Stromal cell of bone marrow (primary cell): ENCODE measurements at places on chromosomes 16 and 17.
A peak's percentile ranks its signal among the peaks of the same experiment; 100 is the strongest.

GRCh38 chr16:50743581-50744225 lies 1.8 kb downstream of the CYLD start:
- no peak for DNase-seq

DNA sequence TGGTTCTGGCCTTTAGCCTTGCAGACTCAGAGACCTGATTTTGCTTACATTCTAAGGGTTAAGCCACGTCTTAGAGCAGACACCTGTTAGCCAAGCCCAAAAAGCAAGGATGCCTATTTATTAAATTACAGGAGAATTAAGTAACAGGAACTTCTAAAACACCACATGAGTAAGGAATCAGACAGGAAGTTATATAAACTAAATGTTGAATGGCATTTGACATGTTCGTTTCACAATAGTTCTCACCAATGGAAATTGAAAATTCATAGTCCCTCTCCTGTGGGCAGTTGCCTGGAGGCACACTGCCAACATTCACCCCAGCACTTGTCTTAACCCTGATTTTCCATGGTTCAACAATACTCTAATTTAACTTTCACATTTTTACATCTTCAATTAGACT lies 9.0 kb downstream of the KRTAP9-7 start:
- DNase-seq = no peak

DNA sequence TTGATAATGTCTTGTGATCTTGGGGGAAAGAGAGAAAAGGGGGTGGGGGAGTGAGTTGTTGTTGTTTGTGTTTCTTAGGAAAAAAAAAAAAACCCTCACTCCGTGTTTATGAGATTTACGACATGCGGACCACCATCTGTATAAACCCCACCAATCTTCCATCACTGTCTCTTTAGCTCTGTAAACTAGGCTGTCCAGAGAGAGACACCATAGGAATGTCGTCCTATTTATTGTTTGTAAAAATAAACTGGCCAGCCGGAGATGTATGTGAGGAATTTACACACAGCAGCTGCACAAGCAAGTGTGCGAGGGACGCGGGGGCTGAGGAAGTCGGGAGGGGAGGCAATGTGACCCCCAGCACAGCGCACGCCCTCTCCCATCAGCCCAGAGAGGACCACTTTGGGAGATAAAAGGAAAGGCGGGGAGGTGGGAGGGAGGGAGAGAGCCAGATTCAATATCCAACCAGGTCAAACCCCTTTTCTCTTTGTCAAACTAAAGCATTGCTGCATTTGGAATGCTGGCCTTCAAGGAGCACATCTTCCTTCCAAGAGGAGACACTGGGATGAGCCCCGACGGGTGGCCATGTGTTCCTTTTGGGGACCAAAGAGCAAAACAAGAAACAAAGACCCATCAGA lies 136.2 kb upstream of the SALL1 start:
- no peak for DNase-seq

DNA sequence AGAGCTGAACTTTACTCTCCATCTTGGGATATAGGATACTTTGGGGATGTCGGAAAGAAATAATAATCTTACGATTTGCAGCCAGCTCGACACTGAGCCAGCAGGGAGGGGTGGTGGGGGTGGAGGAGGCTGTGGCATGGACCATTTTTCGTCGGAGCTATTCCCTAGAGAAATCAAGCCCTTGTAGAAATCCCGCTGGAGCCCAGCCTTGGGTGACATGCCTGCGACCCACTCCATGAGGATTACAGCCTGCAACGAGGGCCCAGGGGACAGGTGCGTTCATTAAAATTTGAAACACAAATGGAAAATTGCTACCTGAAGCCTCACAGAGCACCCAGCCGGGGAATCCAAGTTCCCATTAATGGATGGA lies 82.8 kb upstream of the GSE1 start:
- DNase-seq = no peak

- DNase-seq = no peak
Observed at GRCh38 chr16:54026456-54026855, 260.1 kb downstream of the IRX3 start.

- no peak for DNase-seq
Observed at GRCh38 chr16:57261806-57262205, 16.7 kb downstream of the ARL2BP start.

GRCh38 chr17:78727057-78727456 lies 55.0 kb downstream of the CYTH1 start:
- no peak for DNase-seq

DNA sequence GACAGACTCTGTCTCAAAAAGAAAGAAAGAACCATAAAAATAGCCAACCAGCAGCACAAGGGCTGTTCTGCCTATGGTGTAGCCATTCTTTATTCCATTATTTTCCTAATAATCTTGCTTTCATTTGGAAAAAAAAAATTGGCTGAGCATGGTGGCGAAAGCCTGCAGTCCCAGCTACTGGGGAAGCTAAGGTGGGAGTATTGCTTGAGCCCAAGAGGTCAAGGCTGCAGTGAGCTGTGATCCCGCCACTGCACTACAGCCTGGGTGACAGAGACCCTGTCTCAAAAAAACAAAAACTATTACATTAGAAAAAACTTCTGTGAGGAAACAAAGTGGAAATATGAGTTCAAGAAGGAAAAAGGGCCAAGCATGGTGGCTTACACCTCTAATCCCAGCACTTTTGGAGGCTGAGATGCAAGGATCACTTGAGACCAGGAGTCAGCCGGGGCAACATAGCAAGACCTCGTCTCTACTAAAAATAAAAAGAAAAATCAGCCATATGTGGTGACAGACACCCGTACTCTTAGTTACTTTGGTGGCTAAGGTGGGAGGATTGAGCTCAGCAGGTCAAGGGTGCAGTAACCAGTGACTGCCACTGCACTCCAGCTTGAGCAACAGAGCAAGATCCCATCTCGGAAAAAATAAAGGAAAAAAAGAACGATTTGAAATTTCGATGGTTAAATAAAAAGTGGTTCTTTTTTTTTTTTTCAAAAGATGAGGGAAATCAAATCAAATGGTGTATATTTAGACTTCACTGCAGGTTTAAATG lies 2.5 kb downstream of the DCAKD start:
- no peak for DNase-seq

GRCh38 chr16:4937782-4938682 lies 1.1 kb upstream of the PPL start:
- DNase-seq = no peak

DNA sequence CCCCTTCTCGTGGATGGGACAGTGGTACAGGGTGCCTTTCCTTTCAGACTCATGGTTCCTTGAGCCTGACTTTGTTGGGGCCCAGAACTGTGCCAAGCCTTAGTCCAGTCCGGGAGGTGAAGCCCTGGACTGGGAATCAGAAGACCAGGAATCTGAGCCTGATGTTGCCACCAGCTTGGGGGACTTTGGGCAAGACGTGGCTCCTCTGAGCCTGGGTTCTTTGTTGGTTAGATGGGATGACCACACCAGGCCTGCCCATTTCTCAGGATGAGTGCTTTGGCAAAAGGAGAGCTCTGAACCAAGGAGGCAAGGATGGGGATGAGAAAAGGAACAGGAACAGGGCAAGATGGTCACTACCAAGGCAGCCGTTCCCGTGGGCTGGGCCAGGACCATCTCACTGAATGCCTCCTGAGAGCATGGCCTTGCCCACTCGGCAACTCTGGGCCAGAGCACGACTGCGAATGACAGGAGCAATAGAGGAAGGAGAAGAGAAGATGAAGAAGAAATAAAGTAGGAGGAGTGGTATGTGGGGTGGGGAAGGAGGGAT lies 32.5 kb downstream of the PITPNM3 start:
- DNase-seq = no peak

DNA sequence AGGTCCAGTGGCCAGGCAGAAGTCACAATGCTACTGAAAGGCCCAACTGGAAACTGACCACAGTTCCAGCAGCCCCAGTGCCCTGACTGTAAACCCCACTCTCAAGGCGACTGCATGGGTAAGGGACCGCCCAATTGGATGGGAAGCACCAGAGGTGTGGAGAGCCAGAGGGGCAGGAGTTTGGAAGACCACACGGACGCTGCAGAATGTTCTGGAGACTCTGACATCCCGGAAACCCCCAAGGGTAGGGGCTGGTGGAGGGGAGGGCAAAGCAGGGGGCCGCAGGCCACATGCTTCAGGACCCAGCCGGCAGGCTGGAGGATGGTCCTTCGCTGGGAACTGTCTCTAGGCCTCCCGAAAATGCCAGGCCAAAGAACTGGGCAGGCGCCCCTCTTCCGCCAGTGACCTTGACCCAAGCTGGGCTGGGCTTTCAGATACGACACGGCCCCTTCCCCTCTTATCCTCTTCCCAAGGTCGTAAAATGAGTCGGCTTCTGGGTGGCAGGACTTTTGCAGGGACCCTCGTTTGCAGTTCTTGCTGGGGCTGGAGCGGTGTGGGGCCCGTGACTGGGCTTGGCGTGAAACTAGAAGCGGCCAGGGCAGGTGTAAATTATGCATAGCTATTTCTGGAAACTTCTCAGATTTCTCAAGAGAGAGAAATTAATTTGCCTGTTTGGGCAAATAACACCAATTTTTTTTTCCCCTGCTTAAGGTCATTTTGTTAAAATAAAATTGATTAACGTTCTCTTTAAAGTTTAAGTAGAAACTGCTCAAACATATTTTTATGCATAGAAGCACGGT lies 110.2 kb downstream of the C16orf78 start:
- DNase-seq = no peak

- DNase-seq = no peak
Observed at GRCh38 chr17:14098246-14098645, 28.9 kb downstream of the COX10 start.

DNA sequence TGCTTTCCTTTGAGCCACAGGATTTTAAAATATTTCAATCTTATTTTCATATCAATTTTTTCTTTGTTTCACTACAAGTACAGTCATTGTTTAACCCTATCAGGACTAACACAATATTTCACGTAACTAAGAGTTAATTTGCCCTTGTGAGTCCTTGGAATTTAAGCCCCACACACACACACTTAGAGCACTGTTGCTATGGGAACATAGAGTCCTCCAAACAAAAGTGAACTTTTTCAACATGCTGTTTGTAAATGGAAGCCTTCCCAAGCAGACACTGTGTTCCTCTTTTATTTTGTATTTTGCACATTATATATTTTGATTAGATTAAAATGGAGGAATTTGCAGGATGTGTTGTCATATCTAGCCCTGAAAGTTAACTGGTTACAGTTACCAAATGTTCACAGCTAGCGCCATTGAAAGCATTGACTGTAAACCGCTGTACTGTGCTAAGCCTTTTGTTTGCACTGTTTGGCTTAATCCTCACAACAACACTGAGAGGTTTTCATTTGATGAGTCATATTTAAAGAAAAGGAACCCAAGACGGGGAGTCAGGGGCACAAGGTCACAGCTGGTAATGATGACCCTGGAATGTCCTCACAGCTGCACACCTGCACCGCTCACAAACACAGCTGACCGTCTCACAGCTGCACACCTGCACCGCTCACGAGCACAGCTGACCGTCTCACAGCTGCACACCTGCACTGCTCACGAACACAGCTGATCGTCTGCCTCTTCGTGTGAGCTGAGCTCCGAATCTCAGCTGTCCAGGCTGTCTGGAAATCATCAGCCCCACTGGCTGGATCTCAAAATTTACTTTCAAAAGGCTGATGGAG lies 6.3 kb downstream of the HSBP1 start:
- no peak for DNase-seq

DNA sequence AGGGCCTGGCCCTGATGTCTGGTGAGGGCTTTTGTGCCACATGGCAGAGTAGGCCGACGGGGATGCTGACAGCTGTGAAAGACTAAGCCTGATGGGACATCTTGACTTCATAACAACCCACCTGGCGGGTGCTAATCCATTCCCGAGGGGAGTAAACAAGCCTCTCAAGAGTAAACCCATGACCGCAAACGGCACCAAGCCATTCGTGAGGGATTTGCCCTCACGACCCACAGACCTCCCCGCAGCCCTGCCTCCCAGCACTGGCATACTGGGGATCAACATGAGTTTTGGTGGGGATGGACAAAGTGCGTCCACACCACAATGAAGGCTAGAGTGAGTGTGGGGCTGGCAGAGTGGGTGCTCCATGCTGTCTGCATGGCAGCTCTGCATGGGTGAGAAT lies 11.7 kb downstream of the RNF213 start:
- no peak for DNase-seq

GRCh38 chr17:82021900-82022309 lies 773 bp downstream of the CENPX start:
- no peak for DNase-seq

DNA sequence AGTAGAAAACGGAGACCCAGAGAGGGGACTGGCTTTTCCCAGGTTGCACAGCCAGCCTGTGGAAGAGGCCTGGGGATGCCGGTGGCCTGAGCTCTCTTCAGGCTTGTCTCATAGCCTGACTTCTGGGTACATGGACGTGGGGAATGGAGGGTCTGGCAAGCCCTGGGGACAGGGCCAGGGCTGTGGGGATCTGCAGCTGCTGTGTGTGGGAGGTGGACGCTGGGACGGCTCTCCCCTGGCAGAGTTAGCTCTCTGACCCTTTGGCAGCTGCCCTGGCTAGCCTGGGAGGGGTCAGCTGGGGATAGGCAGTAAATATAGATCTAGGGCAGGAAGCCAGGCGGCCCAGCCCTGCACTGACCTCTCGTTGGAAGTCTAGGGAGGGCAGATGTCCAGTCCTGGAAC lies 20.5 kb downstream of the SLC4A1 start:
- no peak for DNase-seq

DNA sequence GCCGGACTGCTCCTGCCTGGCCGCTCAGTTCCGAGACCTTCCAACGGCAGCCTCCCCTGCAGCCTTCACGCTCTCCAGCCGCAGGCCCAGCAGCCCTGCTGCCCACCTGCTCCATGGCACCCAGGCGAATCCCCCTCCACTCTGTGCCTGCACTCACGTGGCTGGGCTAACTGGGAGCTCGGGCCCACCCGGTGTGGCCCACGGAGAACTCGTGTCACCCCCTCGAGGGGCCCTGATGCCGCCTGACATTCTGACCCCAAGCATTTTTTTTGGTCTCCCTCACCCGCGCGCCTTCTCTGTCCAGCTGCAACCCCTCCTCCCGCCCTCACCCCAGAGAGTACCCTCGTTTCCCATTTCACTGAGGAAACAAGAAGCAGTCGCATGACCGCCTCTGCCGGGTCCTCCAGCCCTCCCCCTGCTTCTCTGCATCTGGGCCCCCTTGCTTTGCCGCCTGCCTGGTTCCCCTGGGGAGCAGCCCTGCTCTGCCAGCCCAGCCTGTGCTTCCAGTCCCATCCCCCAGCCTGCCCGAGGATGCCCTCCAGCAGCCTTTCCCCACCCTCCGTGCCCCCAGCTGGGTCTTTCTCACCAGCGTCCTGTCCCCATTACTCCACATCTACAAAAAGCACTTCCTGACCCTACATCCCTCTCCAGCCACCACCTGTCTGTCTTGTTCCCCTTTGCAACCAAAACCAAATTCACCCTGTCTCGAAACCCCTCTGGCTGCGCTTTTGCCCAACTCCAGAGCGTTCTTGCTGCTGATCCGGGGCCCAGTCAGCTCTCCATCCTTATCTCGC lies 146.4 kb upstream of the CHMP6 start:
- DNase-seq = no peak

DNA sequence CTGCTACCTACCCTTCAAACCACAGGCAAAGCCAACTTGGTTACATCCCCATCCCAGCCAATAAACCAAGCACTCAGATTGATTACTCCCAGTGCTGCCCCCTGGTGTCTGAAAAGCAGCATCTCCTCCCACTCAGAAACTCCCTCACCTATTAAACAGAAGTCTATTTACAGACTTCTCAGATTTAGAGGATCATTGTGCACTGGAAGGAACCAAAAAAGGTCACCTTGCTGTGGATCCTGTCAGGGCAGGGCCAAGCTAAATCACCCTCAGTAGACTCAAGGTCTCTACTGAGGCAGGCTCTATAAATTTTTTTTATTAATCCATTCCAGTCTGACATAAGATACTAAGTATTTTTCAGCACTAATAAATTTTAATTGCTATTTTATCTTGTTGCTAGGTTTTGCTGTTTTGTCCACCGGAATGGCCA lies 17.6 kb downstream of the HIGD1B start:
- peak; percentile 50 for DNase-seq

GRCh38 chr17:6701719-6702118 lies 11.4 kb downstream of the SLC13A5 start:
- DNase-seq = no peak

- DNase-seq = peak; percentile 43
Observed at GRCh38 chr16:48054881-48055601, 100.8 kb downstream of the ABCC12 start.
